ENCODE measurements at places on chromosomes 6 and 20.

- DNase-seq, result no peak
These were observed 267.1 kb downstream of the TENT5A start for GRCh38 chr6:81485395-81485794.

- peak; percentile 84 for DNase-seq
These were observed at the start of gene FERMT1 for GRCh38 chr20:6122873-6123648. Gene FERMT1 (minus strand): TSS chr20:6123030. CDS start chr20:6119554, 3,476 bp downstream.

DNA sequence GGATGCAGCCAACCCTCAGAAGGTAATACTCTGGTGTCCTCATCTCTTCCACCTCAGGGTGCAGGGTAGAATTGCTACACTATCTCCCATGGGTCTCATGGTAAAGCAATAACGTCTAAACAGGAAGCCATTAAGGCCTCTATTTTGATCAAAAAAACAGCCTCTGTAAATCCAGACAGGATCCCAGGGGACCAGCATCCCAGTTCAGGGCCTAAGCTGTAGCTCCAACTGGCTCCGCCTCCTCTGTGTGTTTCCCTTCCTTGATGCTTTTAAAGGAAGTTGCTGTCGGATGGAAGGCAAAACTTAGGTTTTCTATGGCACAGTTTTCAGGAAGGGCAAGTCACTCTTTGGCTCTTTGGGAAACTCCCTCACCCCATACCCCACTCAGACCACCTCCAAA, 222.0 kb downstream of the MAFB start:
- DNase-seq, result no peak

DNA sequence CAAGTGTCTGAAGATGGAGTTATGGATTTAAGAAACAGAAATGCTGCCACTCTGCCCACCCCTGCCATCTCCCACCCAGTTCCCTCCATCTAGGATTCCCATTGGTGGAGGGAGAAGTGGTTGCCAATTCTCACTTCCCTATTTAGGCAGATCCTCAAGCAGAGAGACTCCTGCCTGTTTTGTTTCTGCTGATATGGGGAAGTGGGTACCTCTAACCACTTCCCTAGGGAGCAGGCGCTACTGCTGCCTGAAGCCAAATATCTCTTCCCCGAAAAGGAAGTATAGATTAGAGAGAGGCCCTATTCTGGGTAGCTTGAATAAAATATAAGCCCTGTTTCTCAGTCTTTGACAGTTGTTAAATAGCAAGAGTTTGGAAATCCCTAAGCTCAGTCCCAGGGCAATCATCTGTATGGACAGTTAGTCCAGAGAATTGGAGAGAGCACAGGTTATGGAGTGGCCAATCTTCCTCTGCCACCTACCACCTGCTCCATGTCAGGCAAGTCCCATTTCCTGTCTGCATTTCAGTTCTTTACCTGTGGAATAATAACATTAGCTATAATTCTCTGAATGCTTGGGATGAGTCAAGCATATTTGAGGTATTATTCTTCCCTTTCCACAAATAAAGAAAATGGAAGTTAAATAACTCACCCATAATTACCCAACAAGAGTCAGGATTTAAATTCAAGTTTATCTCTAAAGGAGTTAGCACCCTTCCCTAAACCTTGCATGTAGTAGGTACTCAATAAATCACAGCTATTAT, 2.6 kb upstream of the ADGB start:
- no peak for DNase-seq

DNA sequence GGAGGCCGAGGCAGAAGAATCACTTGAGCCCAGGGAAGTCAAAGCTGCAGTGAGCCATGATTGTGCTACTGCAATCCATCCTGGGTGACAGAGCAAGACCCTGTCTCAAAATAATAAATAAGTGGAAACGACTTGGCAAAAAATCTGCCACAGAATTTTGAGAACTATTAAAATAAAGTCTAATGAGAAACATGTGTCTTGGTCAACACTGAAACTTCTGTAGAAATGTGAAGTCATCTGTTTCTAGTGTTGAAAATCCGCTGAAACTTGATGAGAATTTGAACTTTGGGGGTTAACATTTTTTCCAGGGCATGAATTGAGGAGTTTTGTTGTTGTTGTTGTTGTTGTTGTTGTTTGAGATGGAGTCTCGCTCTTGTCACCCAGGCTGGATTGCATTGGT, 29.0 kb upstream of the BCLAF1 start:
- no peak for DNase-seq

DNA sequence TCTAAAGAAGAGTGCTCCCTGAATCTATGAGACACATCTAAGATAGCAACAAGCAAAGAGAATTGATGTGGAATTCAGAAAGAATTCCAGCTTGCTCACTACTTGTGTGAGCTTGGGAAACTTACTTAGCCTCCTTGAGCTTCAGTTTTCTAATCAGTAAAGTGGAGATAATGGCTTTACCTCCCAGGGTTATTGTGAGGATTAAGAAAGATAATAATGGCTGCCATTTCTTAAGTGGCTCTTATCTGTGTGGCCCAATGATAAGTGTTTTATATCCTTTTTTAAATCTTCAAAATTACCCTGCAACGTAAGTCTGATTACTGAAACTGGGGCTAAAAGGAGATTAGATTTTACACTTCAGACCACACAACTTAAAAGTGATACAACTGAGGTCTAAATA, 418.5 kb downstream of the LMBRD1 start:
- no peak for DNase-seq

DNA sequence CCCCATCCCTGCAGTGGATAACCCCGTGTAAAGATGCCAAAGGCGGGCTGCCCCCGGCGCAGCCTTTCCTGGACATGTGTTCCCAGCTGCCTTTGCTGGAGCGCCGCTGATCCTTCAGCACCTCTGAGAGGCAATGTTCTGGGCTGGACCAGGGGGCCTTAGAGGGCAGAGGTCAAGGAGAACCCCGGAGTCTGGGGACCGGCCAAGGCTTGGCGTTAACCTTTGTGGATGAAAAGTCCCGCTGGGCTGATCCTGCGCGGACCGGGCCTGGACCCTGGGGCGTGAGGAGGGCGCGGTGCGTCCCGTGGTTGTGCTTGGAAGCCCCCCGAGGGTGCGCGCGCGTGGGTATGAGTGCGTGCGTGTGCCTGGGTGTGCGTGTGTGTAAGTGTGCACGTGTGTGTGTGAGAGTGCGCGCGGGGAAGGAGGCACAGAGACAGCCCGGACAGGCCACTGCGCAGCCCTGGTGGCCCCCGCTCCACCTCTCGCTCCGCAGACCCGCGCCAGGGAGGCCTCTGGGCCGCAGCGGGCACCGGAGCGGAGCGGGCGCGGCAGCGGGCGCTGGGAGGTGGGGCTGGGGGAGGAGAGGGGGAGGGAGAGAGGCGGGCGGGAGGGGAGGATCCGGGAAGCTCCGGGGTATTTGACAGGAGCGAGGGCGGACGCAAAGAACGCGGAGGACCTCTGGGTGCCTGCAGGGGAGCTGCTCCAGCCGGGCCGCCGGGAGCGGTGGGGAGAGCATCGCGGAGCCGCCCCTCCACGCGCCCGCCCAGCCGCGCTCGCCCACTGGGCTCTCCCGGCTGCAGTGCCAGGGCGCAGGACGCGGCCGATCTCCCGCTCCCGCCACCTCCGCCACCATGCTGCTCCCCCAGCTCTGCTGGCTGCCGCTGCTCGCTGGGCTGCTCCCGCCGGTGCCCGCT, at the start of gene SMOC2:
TSS of gene SMOC2 (plus strand) at position 665 of the 914 bp plus-strand sequence. CDS start at position 852, 187 bp downstream.
- peak; percentile 46 for DNase-seq

- DNase-seq, result no peak
These were observed 37.1 kb downstream of the EYA2 start for GRCh38 chr20:46931699-46932098.

GRCh38 chr6:78577585-78577984, 289.8 kb upstream of the IRAK1BP1 start:
- no peak for DNase-seq

DNA sequence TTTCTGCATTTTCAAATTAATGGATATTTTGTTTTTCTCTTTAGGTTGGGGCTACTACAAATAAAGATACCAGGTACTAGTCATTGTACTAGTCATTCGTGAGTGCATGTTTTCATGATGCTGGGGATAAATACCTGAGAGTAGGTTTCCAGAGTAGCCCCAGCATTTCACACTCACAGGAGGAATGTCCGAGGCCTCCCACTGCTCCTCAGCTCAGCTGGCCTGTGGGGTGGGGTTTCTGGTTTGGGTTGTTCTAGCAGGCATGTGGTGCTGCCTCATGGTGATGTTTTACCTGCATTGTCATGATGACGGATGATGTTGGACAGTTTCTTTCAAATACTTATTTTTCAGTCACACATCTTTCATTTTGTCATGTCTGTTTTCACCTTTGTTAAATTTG, 144.5 kb downstream of the SMOC2 start:
- DNase-seq, result no peak

GRCh38 chr6:69584913-69585729, 211.7 kb downstream of the LMBRD1 start:
- DNase-seq, result no peak

DNA sequence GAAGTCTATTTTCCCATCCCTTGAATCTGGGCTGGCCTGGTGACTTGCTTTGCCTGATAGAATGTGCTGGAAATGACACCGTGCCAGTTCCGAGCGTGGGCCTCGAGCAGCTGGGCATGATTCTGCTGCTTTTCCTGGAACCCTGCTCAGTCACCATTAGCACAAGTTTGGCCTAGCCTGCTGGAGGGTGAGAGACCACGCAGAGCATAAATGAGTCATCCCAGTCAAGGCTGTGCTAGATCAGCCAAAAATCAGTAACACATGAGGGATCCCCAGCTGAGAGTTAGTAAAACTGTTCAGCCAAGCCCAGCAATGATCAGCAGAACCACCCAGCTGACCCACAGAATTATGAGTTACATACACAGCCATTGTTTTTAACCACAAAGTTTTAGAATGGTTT, 74.8 kb upstream of the TOP1 start:
- no peak for DNase-seq

DNA sequence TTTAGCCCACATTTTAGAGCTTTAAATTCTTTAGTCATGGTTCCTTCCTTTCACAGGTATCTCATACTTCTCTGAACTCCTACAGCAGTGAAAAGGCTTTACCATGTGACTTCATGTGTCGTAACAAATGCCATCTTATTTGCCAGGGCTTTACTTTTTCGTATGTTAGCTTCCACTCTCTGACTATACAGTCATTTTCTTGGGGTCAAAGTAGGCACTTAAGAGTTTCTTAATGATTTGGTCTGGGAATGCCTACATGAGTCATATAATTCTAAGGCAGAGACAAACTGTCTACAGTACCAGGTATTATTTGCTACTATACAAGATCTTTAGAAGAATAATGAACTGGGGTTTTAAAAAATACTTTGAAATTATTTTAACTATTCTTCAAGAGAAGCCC, 15.0 kb downstream of the RAB23 start:
- DNase-seq, result no peak

DNA sequence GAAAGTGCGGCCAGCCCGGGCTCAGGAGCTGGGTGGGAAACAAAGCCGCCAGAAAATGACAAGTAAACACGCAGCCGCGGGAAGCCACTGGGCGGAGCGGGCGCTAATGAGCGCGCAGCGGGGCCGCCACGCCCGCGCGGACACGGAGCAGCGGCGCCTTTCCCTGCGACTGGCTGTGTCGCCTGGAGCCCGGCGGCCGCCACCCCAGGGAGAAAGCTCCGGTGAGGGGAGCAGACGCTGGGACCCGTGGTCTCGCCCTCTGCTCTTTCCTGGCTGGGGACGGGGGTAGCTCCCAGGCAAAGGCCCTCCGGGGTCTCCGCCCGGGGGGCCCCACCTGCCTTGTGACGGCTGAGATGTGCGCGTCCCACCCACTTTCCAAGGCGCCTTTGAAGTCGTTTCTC, 54.9 kb downstream of the PRR18 start:
- DNase-seq, result no peak

- DNase-seq, result no peak
These were observed 166.5 kb upstream of the SNX9 start for GRCh38 chr6:157656437-157656997.

DNA sequence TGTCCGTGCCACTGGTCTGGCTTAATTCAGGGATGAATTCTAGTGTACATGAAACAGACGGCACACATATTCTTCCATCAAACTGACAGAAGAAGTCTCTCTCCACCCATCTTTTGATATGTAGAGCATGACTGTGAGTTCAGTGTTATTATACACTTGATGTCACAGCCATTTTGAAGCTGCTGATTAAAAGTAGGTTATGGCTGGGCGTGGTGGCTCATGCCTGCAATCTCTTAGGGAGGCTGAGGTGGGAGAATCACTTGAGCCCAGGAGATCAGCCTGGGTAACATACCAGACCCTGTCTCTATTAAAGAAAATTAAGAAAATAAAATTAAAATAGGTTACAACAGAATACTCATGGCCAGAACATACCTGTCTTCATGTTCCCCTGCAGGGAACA, 20.7 kb downstream of the C6orf15 start:
- no peak for DNase-seq

- no peak for DNase-seq
These were observed 57.1 kb upstream of the RBM24 start for GRCh38 chr6:17224056-17224455.

All from urothelium cell line (cell line).